ENCODE measurements at places on chromosomes 1 and 21.

DNA sequence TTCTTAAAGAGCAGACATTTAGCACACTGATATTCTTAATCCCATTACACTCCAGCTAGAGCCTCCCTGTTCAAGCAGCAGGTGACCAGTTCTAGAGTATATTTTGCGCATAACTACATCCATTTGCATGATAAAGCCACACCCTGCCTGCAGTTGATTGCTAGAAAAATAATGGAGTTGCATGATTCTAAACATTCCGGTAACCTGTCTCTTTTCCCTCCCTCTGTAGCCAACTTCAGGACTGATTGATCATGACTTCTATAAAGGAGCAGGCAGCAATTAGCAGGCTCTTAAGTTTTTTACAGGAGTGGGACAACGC is 14.9 kb downstream of the ARMH1 start:
- DNase-seq: no peak

DNA sequence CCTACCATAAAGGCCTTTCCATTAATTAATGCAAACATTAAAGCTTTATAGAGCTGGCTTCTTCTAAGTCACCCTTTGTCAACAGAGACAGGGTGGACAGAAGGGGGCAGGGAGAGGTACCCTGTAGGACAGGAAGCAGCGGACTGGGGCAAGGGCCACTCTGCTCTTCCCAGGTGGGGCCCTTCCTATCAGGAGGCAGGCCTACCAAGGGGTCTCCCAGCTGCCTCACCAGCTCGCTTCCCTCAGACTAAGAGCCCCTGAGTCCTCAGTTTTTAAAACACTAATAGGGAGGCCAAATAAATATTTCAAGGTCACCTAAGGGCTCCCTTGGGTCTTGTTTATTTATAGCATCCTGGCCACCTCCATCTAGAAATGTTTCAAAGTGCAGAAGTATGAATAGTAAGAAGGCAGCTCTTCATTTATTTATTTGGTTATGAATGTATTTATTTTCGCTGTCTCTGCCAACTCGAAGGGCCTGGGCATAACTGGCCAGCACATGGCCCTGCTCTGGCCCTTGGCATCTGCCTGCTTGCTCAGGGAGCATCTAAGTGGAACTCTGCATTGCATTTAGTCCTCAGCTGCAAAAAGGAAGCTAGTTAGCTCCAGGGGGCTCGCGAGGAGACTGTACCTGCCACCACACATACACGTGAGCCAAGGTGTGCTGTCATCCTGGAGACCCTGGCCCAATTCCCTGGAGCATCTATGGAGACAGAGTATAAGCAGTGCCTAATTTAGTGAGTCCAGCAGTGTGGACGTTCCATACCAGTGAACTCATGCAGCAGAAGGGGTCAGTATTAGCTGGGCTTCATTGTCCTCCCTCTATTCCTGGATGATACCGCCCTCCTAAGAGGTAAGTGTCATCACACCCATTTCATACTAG is 395.1 kb upstream of the VAMP3 start:
- DNase-seq: no peak

DNA sequence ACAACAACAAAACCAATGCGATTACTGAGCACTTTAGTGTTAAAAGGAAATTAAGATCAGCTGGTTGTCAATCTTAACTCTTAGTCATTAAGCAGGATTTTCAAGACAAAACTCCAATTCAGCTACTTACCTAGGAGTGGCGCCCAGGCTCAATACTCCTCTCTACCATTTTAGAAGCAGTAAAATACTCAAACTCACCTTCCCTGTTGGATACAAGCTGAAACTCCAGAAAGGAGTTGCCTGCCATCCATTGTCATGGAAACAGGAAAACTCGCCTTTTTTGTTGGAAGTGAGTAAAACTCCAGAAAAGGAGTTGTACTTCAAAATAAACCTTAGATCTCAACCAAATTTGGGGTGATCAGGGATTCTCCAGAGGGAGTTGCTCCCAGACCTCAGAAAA is 127.0 kb upstream of the F3 start:
- DNase-seq: no peak

GRCh38 chr1:168693197-168693871 is 35.7 kb downstream of the DPT start:
- DNase-seq: no peak

- DNase-seq: no peak
Observed at GRCh38 chr1:52574594-52574993, 21.7 kb upstream of the TUT4 start.

GRCh38 chr1:227077783-227078182 is 137.7 kb downstream of the COQ8A start:
- DNase-seq: no peak

DNA sequence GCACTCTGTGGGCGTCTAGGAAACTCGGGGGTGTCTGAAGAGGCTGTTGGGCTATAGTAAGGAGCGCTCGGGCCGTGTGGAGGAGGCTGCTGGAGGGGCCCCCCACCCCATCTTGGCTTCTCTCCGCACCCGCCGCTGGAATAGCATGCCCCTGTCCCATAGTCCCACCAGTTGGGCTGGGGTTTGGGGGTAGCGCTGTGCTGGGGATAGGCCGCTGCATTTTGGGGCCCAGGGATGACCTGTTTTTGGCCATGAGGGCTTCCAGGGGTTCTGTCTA is 511 bp downstream of the EFNA3 start:
- DNase-seq: no peak

- DNase-seq: no peak
Observed at GRCh38 chr1:37425221-37425620, 49.2 kb upstream of the ZC3H12A start.

GRCh38 chr1:234621657-234622335 is 11.8 kb upstream of the IRF2BP2 start:
- DNase-seq: no peak

DNA sequence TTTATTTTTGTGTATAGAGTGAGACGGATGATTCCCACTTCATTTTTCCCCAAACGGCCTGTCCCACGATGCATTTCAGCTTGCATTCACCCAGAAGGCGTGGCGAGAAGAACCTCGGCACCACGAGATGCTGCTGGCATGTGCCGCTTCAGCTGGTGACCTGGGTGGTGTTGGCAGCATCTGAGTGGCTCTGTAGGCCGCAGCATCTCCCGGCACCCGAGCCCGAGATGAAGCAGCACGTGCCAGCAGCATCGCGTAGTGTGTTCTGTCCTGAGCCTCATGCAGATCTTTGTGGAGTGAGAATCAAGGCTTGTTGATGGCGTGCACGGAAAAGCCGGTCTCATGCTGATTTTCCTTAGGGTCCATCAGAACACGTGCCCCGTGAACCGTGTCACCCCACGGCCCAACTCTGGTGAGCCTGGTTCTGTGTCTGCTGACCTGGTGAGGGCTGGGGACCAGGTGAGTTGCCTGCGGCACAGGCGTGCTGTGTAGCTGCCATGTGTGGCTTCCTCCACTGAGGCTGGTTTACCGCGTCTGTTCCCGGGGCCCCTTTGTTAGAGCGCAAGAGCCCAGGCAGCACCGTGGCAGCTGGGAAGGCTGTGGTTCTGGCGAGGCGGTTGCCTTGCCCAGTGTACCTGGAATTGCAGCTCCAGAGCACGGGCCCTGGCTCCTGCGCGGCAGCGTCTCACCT is 16.7 kb downstream of the SLX9 start:
- DNase-seq: no peak

GRCh38 chr21:18443701-18444100 is 40.1 kb upstream of the TMPRSS15 start:
- DNase-seq: no peak

GRCh38 chr1:99548943-99549605 is 96.8 kb upstream of the PALMD start:
- no peak for DNase-seq

- DNase-seq: no peak
Observed at GRCh38 chr1:167126317-167126716, 32.4 kb downstream of the STYXL2 start.

GRCh38 chr1:171563675-171564074 is 58.4 kb upstream of the MYOCOS start:
- DNase-seq: no peak

DNA sequence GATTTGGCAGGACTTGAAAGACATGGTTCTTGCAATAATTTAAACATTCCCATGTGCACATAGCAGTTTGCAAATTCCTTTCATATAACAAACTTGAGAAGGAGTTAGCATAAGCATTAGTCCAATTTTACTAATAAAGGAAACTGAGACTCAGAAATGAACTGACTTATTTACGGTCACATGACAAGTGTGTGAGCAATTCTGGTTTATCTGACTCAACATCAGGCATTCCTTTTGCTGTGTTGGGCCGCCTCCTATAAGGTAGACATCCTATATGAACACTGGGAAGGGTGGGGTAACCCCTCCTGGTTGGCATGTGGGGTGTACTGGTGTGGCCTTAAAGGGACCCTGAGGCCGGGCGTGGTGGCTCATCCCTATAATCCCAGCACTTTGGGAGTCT is 8.5 kb upstream of the CPT2 start:
- DNase-seq: no peak

DNA sequence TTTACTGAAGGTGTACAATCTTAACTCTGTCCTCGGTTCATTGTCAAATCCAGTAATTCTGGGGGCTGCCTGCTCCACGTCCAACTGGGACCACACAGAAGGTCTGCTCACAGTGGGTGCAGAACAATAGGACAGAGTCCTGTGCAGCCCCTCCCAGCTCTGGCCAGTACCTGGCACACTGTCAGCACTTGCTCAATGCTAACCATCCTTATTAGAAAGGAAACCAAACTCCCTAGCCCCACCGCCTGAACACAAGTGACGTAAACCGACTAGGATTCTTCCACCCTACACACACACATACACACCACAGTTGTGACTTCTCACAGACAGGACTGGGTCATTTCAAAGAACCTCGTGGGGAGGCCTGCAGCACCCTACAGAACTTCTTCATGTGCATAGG is 5.2 kb downstream of the BCAR3 start:
- DNase-seq: no peak

- DNase-seq: no peak
Observed at GRCh38 chr21:44653656-44654575, 543 bp downstream of the KRTAP12-4 start.

DNA sequence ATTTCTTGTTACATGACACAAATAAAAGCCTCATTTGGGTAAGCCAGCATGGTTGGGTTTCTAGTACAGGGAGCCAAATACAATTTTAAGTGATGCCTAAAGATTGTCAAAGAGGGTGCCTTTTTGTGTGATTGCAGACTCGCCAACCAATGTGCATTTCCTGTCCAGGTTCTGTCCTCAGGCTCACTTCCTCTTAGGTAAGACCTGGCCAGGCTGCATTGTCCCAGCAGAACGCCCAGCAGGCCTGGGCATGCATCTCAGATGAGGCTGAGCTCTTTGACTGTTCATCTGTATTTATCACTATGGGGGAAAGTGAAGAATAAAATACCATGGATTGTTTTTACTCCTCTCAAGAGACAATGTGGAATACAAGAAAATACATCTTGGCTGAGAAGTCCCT is 49.7 kb downstream of the KCNC4 start:
- no peak for DNase-seq

- no peak for DNase-seq
Observed at GRCh38 chr1:220425852-220426251, 102.1 kb upstream of the MARK1 start.

- DNase-seq: no peak
Observed at GRCh38 chr1:187203257-187203656, 374.5 kb downstream of the PLA2G4A start.

GRCh38 chr1:44108241-44108640 is 10.4 kb upstream of the KLF17 start:
- DNase-seq: no peak

DNA sequence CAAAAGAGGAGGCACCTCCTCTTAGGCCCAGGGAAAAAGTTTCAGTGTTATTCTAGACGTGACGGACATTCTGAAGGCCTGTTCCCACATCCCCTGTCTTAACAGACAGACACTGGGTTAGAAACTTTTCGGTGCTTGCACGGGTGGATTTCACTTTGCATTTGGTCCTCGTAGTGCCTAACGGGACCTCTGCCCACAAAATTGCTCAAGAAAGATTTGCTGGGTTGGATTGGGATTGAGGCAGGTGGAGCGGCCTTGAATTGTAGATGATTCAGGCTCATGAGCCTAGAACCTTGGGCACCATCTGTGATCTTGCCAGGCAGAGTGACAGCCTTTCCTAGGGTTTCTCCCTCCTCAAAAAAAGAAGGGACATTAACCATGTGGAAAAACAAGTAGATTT is 2.8 kb downstream of the PLA2G5 start:
- no peak for DNase-seq

GRCh38 chr1:35097224-35097623 is 18.0 kb downstream of the ZMYM1 start:
- DNase-seq: no peak

DNA sequence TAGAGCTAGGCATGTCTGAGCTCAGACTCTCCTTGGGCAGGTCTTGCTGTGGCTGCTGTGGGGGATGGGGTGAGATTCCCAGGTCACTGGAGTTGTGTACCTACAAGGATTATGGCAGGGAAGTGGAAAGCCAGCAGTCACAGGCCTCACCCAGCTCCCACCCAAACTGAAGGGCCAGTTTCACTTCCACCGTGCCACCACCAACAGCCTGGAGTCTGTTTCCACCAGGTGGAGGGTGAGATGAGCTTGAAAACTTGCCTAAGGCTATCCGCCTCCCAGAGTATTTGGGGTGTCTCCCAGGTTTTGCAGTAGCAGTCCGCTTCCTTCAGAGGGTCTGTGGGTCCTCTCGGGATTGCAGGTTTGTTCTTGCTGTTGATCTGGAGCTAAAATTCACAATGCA is 327.7 kb downstream of the PTPRC start:
- DNase-seq: no peak

DNA sequence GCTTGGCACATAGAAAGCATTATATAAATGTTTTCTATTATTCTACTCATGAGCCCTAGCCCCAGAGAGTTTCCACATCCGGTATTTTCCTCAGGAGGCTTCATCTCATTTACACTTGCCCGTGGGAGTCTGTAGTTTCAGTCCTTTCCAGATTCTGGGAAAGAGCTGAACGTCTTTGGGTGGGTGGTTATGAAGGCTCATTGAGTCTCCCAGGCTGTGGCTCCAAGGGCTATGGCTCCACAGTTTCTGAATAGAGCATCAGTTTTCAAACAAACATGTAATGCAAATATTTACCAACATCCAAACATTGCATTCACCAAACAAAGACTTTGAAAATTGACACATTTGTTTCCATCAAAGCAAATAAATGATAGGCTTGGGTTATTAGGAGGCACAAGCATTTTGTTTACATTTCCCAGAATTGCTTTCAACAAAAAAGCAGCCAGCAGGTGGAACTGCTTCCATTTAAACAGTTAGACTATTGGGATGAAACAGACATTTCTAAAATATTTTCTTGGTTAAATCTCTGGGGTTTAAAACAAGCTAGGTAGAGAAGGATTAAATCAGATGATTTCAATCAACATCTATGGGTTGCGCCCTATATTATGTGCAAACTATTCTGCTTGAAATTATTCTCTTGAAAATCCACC is 1.3 kb upstream of the LEMD1 start:
- DNase-seq: no peak

GRCh38 chr1:1422465-1423244 is 1.6 kb upstream of the ANKRD65 start:
- DNase-seq: no peak

Data from stimulated activated CD8-positive, alpha-beta memory T cell treated with anti-CD3 and anti-CD28 coated beads, Interleukin-2, amount 100 ng/mL, for 48 hours (primary cell).